LNCaP clone FGC (cell line): ENCODE measurements at places on chromosomes 7 and 10.

GRCh38 chr7:105267244-105267643 lies 121.5 kb downstream of the SRPK2 start:
- no peak for DNase-seq

- DNase-seq: no peak
Observed at GRCh38 chr7:121181357-121181756, 147.4 kb upstream of the WNT16 start.

- no peak for DNase-seq
Observed at GRCh38 chr7:73615886-73616285, 8.4 kb downstream of the MLXIPL start.

- DNase-seq: peak; percentile 41
Observed at GRCh38 chr10:29627201-29628132, 7.3 kb downstream of the SVIL start.

- no peak for DNase-seq
Observed at GRCh38 chr10:63866075-63866746, 345.0 kb downstream of the REEP3 start.

DNA sequence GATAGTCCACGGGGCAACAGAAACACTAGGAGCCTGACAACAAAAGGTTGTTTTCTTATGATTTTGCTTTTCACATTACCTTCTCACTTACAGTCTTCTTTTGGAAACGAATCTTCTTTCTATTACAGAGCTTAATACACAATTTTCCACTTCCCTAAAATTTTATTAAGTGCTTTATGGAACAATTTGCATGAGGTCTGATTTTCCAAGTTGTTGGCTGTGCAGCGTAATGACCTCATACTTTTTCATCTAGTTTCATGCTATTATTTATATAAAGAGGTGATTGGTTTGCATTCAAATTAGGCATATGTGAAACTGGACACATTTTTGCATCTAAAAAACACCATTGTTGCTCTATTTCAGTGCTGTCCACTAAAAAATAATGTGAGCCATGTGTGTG lies 76.7 kb downstream of the CFAP58 start:
- DNase-seq: no peak
